Right renal pelvis (tissue), 4 donors: ENCODE measurements at places on chromosomes 4 and X. TPM values are rescaled to one million over a fixed set of nuclear protein-coding genes. Genes with fewer than 3 reads are reported as not detected.

SPANXD gene
- polyA plus RNA-seq, result not detected

DNA sequence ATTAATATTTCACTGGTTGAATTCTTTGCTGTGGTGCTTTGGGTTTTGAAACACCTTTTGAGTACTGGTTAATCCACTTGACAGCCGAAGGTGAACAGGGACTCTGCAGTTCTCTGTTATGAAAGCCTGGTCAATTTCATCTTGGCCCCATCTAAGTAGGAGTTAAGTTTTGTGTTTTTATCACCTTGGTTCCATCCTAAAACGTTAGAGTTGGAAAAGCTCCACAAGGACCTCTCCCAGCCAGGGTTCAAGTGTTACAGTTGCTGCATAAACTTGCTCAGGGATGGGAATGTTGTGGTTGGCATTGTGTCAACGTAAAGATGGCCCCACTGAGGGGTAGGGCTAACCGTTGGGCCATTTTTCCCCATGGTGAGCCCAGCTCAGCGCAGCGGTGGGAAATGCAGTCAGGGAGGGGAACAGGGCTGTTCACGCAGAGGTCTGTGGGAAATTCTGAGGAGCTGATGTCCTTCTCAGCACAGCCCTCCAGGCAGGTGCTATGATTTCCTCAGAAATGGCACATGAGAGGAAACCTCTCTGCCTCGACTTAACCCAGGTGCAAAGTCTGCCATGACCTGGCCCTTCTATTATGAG is 188.7 kb downstream of the STIM2 start:
- no peak for DNase-seq

- DNase-seq, result no peak
These were observed 93.0 kb downstream of the USP9X start for GRCh38 chrX:41178201-41178600.

GRCh38 chrX:13599491-13599890 is 30.1 kb downstream of the EGFL6 start:
- DNase-seq, result no peak

DNA sequence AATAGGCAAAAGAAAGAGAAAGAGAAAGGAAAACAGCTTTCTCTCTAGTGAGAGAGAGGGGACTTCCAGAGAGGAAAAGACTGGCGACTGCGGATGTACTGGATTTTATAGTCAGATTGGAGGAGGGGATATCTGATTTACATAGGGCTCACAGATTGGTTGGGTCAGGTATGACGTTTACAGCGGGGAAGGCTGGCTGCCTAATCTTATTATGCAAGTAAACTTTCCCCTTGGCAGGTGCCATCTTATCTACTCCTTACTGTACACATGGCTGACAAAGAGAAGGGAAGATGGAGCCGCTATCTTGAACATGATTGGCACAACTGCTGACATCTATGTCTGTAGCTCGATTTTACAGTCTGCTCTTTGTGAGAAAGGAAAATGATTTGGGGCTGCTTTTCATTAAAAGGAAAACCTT is 25.4 kb downstream of the RBPJ start:
- no peak for DNase-seq

CETN2 gene
- 119 TPM for polyA plus RNA-seq

NKX3-2 gene
- polyA plus RNA-seq, result 0.05 TPM

- DNase-seq, result no peak
These were observed 29.1 kb upstream of the KLHL8 start for GRCh38 chr4:87249332-87250019.

CCDC149 gene
- polyA plus RNA-seq, result 17.9 TPM
